ENCODE measurements at places on chromosomes 16 and 17.
A peak's percentile ranks its signal among the peaks of the same experiment; 100 is the strongest.

DNA sequence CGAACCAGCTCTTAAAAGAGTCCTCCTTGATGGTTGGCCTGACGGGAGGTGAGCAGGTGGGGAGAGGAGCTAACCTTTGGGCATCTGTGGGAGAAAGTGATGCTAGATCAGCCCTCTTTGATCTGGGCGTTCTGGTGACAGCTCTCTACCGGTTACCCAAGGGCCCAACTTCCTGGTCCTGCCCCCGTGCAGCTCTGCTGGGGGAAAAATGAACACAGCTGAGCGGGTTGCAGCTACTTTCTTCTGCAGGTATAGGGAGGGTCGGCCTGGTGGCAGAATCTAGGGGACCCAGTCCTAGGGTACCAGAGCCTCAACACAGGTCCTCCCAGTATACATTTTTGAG is 2.9 kb downstream of the SHISA9 start:
- no peak for DNase-seq

- DNase-seq, result no peak
Observed at GRCh38 chr17:43769426-43769825, 9.4 kb downstream of the DUSP3 start.

DNA sequence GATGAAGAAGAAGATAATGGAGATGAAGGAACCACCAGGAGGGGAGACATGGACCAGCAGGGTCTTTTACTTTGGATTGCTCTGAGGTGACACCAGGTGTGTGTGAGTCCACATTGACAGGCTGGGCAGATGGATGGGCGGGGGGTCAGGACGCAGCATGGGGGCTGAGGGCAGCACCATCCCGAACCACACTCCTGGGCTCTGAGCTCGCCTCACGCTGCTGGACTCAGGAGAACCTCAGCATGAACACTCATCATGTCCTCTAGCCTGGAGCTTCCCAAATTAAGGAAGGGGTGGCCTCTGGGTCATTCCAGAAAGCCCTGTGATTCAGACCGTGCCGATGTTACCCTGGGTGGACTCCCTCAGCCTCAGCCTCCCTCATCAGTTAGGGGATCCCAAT is 50.4 kb upstream of the MAP3K14 start:
- DNase-seq, result no peak

DNA sequence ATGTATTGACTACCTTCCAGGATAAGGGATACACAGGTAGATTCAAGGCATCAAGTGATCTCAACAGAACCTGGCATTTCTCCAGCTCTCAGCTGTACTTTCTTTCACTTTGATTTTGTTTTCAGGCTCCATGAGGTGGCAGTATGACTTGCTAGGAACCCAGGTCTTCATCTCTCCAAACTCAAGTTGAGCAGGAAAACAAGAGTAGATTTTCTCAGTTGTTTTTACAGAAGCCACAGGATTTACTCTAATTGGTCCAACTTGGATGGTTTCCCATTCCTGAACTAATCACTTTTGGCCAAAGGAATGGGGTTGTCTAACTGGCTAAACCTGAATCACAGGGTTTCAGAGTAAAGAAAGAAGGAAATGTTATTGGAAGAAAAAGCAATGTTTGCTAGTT is 146.6 kb downstream of the TRIM37 start:
- DNase-seq, result no peak

- DNase-seq, result no peak
Observed at GRCh38 chr17:78852709-78853121, 12.1 kb upstream of the USP36 start.

DNA sequence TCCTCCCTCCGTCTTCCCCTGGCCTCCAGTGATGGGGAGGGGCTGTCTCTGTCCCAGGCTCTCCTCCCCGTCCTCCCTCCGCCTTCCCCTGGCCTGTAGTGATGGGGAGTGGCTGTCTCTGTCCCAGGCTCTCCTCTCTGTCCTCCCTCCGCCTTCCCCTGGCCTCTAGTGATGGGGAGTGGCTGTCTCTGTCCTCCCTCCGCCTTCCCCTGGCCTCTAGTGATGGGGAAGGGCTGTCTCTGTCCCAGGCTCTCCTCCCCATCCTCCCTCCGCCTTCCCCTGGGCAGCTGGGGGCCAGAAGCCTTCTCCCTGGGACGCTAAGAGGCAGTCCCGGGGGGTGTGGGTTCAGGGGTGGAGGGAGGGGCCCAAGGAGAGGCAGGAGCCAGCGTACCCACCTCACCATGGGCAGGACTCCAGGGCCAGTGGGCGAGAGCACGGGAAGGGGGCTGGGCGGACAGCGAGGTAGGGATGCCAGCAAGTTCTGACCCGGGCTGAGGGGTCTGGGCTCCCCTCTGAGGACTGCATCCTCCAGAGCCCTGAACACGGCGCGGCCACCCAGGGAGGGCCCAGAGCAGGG is 14.8 kb downstream of the UTS2R start:
- no peak for DNase-seq

GRCh38 chr17:38636054-38636453 is 30.3 kb upstream of the SRCIN1 start:
- DNase-seq, result no peak

DNA sequence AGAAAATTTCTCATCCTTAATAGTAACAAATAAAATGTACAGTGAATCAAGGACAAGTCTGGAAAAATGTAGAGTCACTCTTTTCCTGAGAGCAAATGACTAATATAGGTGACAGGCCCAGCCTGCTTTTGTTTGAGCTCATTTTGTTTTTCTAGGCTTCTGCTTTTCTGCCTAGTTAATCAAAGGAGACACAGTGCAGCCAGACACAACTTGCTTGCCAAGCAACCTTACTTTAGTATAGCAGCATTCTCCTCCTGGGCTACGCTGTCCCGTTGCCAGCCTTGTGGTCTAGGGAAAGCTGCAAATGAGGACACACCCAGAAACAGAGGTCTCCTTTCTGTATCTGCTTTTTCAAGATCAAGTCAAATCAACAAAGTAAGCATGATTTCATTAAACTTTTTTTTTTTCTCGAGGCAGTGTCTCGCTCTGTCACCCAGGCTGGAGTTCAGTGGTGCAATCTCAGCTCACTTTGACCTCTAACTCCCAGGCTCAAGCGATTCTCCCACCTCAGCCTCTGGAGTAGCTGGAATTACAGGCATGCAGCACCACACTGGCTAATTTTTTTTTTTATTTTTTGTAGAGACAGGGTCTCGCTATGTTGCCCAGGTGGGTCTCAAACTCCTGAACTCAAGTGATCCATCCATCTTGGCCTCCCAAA is 17.2 kb downstream of the GINS3 start:
- no peak for DNase-seq

GRCh38 chr16:50940275-50940854 is 198.5 kb downstream of the CYLD start:
- DNase-seq, result no peak

DNA sequence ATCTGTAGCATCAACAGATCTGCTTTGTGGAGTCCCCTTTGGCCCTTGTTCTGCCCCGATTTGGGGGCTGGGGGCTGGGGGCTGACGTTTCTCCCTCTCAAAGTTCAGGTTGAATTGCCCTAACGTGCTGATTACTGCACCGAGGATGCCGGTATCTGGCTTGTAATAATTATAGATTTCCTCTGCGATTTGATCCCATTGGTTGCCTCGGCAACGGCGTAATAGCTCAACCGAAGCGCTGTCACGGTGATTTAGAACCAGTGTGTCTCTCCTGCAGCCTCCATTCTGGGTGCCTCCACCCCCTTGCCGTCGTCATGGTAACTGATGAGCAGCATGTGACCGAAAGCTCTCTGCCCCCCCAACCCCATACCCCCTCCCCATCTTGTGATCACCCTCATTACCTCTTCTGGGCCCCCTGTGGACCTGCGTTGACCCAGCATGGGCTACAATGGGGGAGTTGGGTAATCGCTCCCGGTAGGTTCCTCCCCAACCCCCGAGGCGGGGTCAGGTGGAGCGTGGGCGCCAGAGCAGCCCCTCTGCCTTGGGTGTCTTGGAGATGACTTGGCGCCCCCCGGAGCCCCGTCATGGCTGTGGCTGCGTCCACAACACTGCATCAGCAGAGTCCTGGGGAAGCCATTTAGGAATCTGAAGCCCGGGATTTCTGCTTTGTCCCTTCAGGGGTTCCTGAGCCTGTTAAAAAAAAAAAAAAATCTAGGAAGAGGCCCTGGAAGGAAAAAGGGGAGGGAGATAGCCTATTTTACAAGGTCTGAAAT is 38.4 kb downstream of the ABAT start:
- DNase-seq, result no peak

DNA sequence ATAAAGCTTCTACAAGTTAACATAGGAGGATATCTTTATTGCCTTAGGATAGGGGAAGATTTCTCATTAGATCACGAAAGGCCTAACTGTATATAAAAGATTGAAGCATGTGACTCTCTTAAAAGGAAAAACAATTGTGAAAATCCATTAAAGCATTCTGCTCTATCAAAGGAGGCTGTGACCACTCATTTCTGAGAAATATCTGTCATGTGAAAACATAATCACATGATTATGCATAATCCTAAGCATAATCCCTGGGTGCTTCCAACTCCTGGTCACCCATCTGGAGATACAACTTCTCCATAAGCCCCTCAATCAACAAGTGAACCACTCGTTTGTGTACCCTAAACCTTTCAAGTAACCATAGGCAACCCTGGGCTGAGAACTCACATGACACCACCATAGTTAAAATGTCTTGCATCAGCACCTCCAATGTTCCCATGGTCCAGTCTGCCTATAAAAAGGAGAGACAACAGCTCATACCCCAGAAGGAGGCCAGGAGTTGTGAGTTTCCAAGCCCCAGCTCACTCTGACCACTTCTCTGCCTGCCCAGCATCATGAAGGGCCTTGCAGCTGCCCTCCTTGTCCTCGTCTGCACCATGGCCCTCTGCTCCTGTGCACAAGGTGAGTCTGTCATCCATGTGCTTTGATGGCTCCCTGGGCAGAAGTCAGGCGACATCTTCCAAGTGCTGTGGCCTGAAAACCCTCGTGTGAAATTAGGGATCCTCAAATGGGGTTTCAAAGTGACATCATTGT is at the start of gene CCL18:
Gene CCL18, plus strand, starts transcription at position 487 of the 756 bp plus-strand sequence. Its CDS starts 71 bp downstream, at position 558.
- no peak for DNase-seq

GRCh38 chr17:7560172-7561027 is 1.3 kb upstream of the SENP3 start:
- no peak for DNase-seq

- DNase-seq, result peak; percentile 79
Observed at GRCh38 chr17:78933025-78933958, 8.1 kb upstream of the TIMP2 start.

GRCh38 chr16:49833796-49834530 is 21.9 kb downstream of the ZNF423 start:
- no peak for DNase-seq

DNA sequence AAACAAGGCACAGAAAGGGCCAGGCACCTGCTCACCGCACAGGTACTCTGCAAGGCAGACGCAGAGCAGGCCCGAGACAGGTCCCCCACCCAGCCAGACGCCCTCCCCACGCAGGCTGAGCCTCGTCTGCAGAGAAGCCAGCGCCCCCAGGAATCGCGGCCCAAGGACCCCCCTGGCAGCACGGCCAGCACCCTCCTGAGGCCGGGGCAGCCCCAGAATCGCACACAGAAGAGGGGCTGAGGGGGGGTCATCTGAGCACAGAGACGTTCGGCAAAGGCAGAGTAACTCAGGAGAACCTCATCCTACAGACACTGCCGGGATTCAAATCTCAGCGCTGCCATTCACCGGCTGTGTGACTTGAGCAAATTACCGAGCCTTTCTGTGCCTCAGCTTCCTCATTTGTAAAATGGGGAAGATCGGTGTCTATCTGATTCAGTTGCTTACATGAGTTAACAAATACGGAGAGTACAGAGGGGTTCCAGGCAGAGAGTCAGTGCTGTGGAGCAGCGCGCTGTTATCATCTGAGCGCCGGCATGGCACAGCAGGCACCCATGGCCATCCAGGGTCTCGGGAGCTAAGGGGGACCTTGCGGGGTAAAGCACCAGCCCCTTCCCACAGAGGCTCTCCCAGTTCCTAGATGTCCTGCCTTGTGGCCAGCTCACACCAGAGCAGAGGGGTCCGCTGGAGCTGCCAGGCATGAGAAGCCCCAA is 10.4 kb downstream of the EMC6 start:
- no peak for DNase-seq

DNA sequence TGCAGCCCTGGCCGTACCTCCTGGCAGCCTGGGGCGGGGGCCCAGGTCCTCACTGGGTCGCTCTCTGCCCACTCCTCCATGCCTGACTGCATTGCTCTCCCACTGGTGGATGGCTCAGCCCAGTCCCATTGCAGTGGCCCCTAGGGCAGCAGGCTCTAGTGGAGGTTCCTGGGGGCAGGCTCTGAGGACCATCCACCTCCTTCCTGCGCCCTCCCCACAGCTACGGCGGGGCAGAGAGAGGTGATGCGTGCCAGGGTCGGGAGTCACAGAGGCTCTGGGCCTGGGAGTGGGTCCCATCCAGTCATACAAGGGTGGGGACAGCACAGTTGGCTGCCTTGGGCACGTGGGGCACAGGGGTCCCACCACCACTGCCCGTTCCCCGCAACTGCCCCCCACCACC is 44.0 kb upstream of the CLEC19A start:
- no peak for DNase-seq

DNA sequence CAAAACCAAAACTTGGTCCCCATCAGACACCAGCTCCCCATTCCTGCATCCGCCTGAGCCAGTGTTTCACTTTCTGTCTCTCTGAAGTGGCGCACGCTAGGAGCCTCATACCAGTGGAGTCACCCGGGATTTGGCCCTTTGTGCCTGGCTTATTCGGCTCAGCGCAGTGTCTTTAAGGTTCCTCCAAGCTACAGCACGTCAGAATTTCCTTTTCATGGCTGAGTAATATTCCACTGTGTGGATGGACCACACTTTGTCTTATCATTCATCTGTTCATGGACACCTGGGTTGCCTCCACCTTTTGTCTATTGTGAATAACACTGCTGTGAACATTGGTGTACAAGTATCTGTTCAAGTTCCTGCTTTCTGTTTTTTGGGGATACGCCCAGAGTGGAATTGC is 45.2 kb upstream of the CHMP6 start:
- no peak for DNase-seq

DNA sequence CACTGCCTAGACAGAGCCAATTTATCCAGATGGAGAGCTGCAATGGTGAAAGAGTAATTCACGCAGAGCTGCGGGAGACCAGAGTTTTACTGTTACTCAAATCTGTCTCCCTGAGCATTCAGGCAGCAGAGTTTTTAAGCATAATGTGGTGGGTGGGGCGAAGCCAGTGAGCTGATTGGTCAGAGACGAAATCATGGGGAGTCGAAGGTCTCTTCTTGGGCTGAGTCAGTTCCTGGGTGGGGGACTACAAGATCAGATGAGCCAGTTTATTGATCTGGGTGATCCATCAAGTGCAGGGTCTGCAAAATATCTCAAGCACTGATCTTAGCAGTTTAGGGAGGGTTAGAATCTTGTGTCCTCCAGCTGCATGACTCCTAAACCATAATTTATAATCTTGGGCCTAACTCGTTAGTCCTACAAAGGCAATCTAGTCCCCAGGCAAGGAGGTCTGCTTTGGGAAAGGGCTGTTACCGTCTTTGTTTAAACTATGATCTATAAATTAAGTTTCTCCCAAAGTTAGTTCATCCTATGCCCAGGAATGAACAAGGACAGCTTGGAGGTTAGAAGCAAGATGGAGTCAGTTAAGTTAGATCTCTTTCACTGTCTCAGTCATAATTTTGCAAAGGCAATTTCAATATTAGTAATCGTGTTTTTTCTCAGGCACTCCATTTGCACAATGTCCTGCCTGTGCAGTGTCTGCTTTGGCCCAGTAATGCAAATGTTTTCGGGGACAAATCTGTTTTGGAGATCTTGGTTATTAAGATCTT is 27.0 kb downstream of the PIGL start:
- no peak for DNase-seq

- DNase-seq, result no peak
Observed at GRCh38 chr17:57489321-57489720, 233.0 kb downstream of the MSI2 start.

- no peak for DNase-seq
Observed at GRCh38 chr16:66904428-66904845, 14.2 kb downstream of the CDH16 start.

- DNase-seq, result no peak
Observed at GRCh38 chr16:50263940-50264929, 2.1 kb upstream of the ADCY7 start.

All from brain pericyte (primary cell).